ENCODE measurements at places on chromosomes 12 and 14.

DNA sequence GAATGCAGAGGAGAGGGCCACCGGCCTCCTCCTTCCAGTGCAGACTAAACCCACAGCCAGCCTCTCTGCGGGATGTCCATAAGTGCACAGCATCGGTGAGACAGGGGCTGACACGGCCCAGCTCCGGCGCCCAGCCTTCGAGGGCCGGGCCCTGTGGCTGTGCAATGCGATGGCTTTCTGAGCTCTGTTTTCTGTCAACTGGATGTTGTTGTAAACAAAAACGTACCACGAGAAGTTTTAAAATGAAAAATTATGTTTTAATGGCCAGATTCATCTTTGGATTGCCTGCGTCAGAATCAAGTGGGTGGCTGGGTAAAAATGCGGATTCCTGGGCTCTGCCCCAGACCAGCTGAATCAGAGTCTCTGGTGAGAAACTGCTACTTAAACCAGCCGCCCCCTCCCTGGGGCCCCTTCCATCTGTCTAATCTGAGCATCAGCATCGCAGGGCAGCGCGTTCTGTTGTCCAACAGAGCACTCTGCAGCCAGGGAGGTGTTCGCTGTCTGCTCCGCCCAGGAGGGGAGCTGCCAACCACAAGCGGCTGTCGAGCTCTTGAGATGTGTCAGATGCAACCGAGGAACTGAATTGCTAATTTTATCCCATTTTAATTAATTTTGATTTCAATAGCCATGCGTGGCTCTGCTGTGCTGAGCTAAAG lies 133.4 kb downstream of the RFLNA start:
- no peak for DNase-seq

DNA sequence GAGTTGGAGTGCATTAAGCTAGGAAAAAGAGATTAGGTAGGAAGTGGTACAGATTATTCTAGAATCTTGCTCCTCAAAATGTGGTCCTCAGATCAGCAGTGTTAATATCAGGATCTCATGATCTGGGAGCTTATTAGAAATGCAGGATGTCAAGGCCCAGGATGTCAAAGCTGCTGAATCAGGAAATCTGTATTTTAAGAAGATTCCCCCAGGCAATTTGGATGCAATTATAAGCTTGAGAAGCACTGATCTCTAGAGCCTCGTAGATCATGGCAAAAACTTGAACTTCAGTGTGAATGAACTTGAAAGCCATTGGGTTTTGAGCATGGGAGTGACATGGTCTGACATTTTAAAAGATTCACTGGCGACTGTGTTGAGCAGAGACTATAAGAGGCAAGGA lies 6.6 kb downstream of the NCAPD2 start:
- no peak for DNase-seq

DNA sequence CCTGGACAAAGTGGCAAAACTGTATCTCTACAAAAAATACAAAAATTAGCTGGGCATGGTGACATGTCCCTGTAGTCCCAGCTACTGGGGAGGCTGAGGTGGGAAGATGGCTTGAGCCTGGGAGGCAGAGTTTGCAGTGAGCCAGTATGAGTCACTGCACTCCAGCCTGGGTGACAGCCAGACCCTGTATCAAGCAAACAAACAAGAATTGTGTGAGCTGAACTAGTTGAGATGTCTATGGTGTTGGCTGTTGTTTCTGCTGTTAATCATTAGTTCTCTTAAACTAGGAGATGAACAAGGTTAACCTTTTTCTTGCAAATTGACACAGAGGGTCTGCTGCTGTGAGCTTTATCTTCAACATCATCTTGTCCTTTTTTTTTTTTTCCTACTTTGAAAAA lies 23.6 kb downstream of the RASSF3 start:
- DNase-seq, result no peak

DNA sequence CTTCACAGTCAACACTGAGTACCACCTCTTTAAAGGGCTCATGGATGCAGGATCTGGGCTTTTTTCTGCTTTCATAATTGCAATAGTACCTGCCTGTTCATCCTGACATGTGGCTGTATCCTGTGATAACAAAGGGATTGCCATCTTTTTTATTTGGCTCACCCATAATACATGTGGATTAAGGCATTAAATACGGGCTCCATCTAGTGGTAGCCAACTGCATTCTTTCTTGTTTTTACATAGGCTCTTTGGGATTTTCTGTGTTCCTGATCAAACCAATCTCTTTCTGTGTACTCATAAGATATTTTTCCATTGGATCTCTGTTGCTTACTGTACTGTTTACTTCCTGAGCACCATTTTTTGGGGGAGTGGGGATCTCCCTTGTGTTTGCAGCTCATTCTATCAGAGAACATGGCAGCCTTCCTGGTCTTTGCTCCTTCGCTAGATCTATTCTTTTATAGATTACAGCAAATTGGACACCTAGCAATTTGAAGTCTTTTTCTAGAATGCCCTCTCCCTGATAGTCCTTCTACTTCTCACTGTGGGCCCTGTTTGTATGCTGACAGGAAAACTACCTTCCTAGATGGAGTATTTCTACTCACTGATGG lies 723.4 kb upstream of the MDGA2 start:
- DNase-seq, result no peak

GRCh38 chr14:83416476-83416875 lies 1882.8 kb upstream of the SEL1L start:
- no peak for DNase-seq

- DNase-seq, result no peak
Observed at GRCh38 chr12:110105986-110106385, 18.2 kb upstream of the IFT81 start.

GRCh38 chr14:105193916-105194782 lies 13.0 kb upstream of the NUDT14 start:
- no peak for DNase-seq
